Activated T-helper 17 cell treated with anti-CD3 and anti-CD28 coated beads, Interleukin-2, amount 50 U/mL, for 72 hours (primary cell): ENCODE measurements at places on chromosomes 5 and 9.

DNA sequence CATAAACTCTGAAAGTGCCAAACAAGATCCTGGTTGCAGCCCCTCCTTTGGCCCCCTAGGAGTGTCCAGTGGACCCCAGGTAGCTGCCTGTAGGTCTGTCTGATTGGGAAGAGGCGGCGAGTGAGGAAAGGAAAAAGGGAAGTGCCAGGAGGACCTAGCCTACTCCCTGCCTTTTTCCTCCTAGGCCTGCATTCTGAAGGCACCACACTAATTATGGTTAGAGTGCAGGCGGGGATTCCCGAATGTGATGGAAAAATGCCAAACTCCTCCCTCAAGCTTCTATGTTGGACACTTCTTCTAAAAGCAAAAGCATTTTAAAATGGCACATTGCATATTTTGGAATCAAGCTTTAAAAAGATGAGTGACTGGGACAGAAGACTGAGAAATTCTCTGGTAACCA lies 83.2 kb upstream of the SMIM15 start:
- ATAC-seq = no peak

DNA sequence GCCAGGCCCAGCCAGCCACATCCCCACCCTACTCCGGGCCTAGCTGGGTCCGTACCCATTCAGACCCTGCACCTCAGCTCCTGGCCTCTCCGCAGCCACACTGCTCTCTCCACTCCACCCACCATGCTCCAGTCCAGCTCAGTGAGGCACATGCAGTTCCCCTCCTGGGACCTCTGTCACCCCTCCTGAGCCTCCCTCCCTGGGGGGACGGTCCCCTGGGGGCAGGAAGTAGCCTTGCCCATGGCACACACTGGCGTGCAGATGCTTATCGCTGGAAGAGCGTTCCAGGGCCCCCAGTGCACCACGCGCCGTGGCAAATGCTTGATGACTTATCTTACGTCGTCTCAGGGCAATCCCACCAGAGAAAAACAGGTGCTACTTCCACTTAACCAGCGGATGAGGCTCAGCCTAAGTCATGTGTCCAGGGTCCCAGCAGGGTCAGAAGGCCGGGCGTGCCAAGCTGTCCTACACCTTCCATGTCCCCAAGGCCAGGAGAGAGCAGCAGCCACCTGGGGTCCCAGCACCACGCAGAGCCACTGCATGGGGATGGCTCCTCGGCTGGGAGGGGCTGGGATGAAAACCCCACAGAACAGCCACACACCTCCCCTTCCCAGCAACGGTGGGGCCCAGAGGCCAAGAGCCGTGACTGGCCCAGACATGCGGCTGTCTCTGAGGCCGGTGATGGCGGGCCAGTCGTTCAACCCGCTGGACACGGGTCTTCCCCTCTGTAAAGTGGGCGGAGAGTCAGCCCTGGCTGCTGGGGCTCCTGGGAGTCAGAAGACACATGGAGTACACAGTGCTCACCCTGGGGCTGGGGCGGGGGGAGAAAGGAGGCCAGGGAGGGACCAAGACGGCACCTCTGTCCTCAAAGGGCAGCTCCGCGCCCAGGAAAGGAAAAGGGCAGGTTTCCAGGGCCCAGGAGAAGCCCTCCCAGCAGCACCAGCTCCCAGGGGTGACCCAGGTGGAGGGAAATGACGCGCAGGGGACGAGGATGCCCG lies 2.6 kb upstream of the CCDC187 start:
- ATAC-seq = peak; percentile 40

DNA sequence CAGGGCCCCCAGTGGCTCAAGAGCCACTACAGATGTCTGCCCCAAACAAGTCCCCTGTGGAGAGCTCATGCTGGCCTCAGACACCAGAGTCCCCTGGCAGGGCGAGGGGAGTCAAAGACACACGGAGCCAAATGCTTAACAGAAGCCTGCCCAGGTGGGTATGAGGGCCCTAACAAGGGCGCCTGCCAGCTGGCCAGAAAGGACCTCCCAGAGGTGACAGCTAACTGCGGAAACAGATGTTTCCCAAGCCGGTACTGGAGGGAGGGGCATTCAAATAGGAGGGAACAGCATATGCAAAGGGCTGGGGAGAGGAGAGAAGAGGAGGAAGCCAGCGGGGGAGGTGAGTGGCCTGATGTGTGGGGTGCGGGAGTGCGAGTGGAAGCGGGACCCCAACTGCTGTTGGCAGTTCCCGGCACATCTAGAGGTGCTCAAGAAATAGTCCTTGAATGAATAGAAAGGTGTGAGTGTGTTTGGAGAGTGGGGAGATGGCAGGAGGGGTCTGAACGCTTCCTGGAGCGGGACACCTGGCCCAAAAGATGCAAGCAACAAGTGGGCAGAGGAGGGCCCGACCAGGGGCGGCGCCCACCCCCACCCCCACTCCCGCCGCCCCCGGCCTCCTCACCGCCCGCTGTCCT lies 824 bp downstream of the MXD3 start:
- ATAC-seq = no peak

DNA sequence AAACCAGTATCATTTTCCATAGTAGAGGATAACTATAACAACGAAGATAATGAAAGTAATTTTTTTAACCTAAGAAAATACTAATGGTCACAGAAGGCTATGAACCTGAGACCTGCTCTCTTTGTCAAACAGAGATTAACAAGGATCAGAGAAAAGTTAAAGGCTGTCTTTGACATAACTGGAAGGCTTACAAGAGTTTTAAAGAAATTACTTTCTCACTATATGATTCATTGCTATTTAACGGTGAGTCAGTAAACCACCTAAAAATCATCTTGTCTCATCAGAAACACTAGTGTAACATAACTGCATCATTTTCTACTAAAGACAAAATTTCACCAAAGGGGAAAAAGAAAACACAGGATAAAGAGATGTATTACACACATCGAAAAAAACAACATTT lies 19.3 kb downstream of the MLANA start:
- peak; percentile 88 for ATAC-seq

DNA sequence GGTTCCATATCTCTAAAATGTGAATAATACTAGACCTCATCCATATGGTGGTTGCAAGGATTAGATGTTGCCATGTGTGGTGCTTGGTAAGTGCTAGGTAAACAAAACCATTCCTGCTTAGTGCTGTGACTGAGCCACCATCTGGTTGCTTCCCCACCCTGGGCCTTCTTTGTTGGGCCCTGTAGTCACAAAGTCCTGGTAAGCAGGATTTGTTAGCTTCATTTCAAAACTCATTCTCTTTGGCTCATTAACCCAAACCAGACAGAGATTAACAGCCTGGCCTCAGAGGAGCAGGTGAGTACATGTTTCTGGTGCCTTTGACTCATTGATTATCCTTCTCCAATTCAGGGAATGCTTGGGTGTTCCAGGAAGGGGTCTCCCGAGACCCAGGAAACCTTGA lies 240.2 kb downstream of the ARHGAP26 start:
- ATAC-seq = no peak

DNA sequence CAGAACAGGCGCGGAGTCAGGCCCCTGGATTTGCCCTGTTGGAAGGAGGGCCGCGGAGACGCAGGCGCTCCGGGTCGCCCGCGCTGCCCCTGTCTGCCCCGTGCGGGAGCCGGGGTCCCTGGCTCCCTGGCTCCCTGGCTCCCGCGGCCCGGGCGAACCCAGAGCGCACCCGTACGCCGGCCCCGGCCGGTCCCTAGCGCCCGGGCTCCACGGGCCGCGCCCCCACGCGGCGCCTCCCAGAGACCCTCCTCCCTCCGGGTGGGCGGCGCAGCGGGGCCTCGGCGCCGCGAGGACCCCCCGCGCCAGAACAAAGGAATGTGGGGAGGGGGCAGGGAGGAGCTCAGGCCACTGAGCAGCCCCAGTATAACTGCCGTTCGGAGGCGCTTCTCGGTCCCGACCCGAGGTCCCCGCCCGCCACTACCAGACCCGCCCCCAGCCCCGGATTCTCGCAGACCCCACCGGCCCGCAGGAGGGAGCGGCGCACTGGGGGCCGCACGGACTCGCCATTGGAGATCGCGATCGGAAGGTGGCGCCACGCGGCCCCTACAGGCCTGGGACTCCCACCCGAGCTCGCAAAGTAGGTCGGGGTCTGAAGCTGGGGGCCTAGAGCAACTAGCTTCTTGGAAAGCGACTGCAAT lies 2.4 kb downstream of the NFIL3 start:
- no peak for ATAC-seq
